Activated CD8-positive, alpha-beta memory T cell treated with anti-CD3 and anti-CD28 coated beads for 24 hours (primary cell): ENCODE measurements at places on chromosomes 2 and 18.

- DNase-seq = no peak
These were observed 277.0 kb downstream of the CTNNA2 start for GRCh38 chr2:79789811-79790210.

- no peak for DNase-seq
These were observed 17.5 kb upstream of the HPCAL1 start for GRCh38 chr2:10285191-10285555.

GRCh38 chr2:182715892-182716649 lies at the start of gene DNAJC10:
Gene DNAJC10 (plus strand): TSS chr2:182716257. CDS start chr2:182718087, 1,830 bp downstream.
- DNase-seq = peak; percentile 95

DNA sequence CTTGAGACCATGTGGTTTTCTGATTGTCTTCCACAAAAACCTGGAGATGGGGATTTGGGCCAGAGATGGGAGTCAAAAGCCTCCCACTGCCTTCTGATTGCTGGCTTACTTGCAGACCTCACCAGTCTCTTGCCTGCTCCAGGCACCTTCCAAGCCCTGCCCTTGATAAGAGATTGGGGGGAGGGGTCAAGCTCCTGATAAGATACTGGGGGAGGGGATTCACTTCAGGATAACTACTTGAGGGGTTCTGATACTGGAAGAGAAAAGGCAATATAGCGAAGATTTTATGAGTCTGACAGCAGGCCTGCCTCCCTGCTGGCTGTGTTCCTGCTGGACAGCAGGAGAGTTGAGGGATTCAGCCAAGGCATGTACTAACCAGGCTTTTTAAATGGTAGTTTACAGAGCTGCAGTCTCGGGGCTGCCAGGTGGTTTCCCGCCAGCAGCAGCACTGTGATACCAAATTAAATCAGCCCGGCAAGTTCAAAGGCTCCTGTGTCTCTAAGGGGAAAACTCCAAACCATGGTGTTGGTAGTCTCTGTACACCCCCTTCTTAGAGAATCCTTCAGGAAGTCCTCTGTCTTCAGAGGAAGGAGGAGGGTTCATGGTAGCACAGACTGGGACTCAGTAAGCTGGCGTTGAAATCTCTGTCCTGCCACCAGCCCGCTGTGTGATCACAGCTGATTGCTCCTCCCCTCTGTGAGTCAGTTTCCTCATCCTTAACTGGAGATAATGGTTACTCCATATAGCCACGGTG lies 58.3 kb downstream of the FBXO36 start:
- no peak for DNase-seq

- no peak for DNase-seq
These were observed 18.6 kb upstream of the NARS1 start for GRCh38 chr18:57640236-57640635.

GRCh38 chr2:145029081-145029480 lies 509.2 kb upstream of the ZEB2 start:
- DNase-seq = no peak

- no peak for DNase-seq
These were observed 63.2 kb upstream of the MGAT4A start for GRCh38 chr2:98793897-98794830.

DNA sequence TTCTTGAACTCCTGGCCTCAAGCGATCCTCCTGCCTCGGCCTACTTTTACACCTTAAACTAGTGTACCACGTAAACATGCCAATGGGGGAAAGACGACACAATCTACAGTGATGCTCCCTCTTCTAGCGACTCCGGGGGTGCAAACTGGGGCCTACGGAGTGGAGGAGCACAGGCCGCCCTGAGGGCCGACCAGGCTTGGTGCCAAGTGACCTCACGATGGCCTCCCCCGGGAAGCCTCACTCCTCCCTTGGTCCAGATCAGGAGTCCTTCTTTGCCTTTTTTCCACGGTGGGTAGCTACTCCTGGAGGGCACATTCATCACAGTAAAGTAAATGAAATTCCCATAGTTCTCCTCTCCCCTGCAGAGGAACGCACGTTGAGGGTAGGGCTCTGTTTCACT lies 73.5 kb downstream of the HNRNPLL start:
- no peak for DNase-seq

- no peak for DNase-seq
These were observed 130.4 kb upstream of the CYP26B1 start for GRCh38 chr2:72278046-72278445.

DNA sequence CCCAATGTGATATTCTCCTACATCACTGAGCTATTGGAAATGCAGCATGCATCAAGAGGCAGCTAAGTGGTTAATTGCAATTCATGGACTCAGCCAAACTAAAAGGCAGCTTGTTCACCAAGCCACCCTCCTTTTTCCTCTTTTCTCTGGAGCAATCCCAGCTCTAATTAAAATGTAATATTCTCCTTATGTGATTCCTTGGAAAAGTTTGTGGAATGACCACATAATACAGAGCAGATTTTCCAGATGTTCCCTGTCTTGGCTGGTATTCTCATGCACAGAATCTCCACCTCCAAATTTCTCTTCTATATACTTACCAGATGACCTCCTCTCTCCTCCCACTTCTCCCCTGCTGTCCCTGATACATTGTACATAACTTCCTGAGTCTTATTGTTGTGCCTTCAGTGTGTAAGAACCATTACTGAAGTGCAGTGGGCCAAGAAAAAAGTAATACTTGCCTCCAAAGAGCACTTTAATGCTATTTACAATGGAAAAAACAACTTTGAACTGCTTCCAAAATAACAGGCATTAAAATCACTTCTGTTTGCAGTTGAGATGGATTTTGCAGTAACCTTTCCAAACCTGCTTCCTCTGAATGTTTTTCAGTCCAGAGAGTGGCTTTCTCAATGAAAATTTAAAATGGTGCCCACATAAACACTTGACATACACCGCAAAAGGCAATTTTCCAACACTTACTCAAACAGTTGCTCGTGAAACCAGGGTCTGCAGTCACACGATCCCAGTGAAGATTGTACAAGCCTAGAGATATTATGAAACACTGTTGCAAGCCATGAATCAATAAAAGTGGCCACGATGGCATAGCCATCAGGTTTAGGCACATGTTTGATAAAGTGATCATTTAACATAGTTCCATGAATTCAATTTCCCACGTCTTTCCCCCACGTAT lies 258.0 kb downstream of the MTX2 start:
- DNase-seq = no peak

- no peak for DNase-seq
These were observed 19.7 kb downstream of the CFAP65 start for GRCh38 chr2:219021591-219021990.

GRCh38 chr18:61892683-61893308 lies at the start of gene RNF152:
Gene RNF152 (minus strand): TSS chr18:61893007. CDS start chr18:61816463, 76,544 bp downstream.
- peak; percentile 62 for DNase-seq

GRCh38 chr2:187774551-187775071 lies 220.4 kb upstream of the TFPI start:
- DNase-seq = no peak

DNA sequence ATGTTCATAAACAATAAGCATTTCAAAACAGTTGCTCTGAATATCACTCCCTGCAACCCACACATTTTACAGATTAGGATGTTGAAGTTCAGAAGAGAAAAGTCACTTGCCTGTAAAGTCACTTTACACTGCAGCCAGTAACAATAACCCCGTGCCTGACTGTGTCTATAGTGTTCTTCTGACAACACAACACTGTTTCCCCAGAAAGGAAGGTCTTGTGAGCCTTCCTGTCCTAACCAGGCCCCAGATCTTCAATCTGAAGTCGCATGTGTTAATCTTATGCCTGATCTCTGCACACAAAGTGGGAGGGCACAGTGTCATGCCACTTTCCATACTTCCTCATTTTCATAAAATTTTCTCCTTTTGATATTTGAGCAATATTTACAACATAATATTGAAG lies 120.2 kb downstream of the FEZ2 start:
- no peak for DNase-seq

GRCh38 chr2:226020956-226021355 lies 621.4 kb downstream of the NYAP2 start:
- DNase-seq = no peak
